ENCODE measurements at places on chromosomes 7 and 10. TPM values are rescaled to one million over a fixed set of nuclear protein-coding genes. Genes with fewer than 3 reads are reported as not detected.

DNA sequence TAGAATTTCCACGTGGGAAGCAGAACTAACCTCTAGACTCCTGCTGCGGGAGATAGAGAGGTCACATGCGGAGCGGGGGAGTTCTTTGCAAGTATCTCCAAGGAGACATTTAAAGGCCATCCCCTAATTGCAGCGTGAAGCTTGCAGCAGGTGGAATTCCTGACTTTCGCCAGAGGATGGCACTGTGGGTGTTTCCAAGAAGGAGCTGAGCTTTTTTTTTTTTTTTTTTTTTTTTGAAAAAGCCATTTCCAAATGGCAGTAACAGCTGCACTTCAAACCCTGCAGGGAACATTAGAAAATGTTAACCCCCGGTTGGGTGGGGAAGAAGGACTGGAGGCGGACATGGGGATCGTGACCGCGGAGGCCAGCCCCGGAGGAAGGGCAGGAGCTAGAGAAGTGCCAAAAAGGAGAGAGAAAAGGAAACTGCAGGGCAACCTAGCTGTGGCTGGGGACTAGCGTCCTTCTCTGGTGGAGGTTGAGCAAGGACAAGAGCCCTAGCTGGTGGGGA, 487.7 kb downstream of the TYW1 start:
- no peak for DNase-seq

DNA sequence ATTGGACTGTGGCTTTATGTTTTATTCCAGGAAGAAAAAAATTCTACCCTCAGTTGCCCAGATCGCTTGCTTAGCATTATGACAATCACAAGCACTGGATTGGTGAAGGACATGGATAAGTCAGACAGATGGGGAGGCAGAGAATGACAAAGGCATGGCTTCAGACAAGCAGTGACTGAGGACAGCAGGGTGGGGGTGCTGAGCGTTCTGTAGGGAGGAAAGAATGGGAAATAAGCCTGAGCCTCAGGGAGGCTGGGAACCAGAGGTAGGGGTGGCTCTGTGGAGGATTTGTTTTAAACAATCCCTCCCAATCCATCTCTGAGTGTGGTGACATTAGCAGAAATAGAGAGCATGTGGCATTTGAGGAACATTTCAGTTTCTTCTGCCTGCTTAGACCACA, 896.9 kb downstream of the CCSER2 start:
- no peak for DNase-seq

SEMA3C gene
- 152 TPM for total RNA-seq

- DNase-seq = no peak
Measured at GRCh38 chr7:127935847-127936376, 95.3 kb downstream of the LRRC4 start.

TAS2R5 gene
- total RNA-seq = 2.1 TPM

DNA sequence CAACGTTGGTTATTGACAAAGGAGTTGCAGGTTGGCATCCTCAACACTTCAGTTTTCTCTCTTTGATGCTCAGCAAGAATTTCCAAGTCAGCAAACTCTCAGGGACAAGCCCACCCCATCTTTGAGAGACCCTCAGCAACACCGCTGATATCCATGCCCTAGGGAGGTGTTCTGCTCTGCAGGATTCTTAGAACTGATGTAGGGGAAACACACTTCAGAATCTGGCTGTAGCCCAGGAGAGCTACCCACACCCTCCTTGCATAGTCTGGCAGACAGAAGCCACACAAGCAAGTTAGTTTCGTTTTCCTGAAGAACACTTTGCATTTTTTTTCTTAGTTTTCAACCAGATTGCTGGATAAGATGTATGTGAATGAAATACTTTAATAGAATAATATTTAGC, 822 bp downstream of the SAMD9L start:
- no peak for DNase-seq

HOXA4 gene
- 20.7 TPM for total RNA-seq

DNA sequence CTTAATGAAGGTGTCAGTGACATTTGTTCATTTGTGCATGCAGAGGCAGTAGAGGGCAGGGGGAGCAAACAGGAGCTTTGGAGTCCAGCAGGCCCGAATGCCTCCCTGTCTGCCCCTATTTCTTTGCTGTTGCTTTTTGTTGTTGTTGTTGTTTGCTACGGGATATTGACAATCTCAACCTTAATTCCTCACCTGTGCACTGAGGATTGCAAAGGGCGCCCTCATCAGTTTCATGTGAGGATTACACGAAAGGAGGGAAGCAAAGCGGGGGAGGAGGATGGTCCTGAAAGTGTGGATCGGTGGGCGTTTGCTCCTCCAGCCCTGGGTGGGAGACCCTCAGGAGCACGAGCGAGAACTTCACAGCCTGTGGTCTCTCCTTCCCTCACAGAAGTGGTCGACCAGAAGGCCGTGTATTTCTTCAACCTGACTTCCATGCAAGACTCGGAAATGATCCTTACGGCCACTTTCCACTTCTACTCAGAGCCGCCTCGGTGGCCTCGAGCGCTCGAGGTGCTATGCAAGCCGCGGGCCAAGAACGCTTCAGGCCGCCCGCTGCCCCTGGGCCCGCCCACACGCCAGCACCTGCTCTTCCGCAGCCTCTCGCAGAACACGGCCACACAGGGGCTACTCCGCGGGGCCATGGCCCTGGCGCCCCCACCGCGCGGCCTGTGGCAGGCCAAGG, 9.6 kb downstream of the GDF10 start:
- DNase-seq = no peak

CFTR gene
- total RNA-seq = not detected

DNA sequence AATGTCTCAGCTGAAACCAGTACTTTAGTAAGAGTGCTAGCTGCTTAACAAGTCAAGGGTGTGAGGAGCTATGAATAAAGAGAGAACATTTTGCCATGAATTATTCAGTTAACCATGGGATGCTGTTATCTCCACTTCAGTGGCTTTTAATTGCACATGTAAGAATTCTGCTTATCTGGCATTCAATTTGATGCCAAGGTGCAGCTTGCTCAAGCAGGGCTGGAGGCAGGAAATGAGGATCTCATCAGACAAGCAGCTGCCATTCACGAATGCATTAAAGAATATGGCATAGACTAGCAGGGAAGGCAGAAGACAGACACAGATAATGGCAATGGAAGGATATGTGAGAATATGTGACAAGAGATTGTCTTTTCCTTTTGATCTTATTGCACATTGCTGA, 697.8 kb downstream of the NRG3 start:
- DNase-seq = no peak

UBE2H gene
- 68.3 TPM for total RNA-seq

DNA sequence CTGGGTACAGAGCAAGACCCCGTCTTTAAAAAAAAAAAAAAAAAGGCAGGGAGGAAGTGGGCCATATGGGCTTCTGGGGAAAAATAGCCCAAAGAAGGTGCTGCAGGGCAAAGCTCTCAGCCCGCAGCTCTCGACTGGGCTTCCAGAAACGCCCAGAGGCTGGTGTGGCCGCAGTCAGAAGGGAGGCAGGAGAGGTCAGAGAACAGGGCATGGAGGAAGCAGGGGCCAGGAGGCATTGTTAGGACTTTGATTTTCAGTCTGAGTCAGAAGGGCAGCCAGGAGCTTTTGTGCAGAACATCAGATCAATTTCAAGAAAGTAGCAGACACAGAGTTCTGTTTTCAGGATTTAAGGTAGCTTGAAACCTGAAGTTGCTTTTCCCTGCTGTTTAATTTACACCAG, 35.3 kb upstream of the CYTH3 start:
- no peak for DNase-seq

DNA sequence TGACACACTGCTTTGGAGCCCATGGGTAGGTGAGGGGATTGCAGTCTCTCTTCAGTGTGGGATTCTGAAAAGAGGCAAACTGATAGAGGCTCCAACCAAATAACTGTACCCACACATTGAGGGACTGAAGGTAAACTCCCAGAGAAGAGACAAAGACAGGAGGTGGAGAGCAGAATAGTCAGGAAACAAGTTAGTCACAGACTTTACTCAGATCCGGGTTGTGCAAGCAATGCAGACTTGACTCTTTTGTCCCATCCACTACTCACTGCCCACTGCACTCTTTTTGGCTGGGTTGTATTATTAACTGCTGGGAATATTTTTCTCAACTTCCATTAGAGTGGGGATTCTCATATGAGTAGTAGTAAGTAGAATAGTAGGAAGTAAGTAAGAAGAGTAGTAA, 152.7 kb downstream of the NRG3 start:
- DNase-seq = no peak

- DNase-seq = peak; percentile 82
Measured at GRCh38 chr10:100579261-100580090, 43.7 kb downstream of the HIF1AN start.

- DNase-seq = peak; percentile 64
Measured at GRCh38 chr7:47071866-47072265, 510.0 kb downstream of the TNS3 start.

- DNase-seq = no peak
Measured at GRCh38 chr10:17854044-17854652, 45.0 kb downstream of the MRC1 start.

ELN gene
- 646 TPM for total RNA-seq
